Esophagus squamous epithelium (tissue), 5 donors: ENCODE measurements at places on chromosomes 2 and 18. TPM values are rescaled to one million over a fixed set of nuclear protein-coding genes. Genes with fewer than 3 reads are reported as not detected.

The MFSD2B gene
- total RNA-seq, result 0.19 TPM

The NGEF gene
- total RNA-seq, result 4.0 TPM

The MERTK gene
- total RNA-seq, result 12.2 TPM

DNA sequence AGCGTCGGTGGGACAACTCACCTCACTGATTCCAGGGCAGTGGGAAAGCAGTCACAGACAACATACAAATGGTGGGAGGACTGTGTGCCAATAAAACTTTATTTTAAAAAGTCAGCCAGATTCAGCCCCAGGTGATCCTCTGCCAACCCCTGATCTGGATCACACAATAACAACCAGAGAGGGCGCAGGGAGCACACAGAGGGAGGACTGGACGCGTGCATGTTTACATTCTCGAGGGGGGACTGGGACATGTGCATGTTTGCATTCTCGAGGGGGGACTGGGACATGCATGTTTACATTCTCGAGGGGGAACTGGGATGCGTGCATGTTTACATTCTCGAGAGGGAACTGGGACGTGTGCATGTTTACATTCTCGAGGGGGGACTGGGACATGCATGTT lies 209.5 kb downstream of the NDUFA10 start:
- no peak for DNase-seq

DNA sequence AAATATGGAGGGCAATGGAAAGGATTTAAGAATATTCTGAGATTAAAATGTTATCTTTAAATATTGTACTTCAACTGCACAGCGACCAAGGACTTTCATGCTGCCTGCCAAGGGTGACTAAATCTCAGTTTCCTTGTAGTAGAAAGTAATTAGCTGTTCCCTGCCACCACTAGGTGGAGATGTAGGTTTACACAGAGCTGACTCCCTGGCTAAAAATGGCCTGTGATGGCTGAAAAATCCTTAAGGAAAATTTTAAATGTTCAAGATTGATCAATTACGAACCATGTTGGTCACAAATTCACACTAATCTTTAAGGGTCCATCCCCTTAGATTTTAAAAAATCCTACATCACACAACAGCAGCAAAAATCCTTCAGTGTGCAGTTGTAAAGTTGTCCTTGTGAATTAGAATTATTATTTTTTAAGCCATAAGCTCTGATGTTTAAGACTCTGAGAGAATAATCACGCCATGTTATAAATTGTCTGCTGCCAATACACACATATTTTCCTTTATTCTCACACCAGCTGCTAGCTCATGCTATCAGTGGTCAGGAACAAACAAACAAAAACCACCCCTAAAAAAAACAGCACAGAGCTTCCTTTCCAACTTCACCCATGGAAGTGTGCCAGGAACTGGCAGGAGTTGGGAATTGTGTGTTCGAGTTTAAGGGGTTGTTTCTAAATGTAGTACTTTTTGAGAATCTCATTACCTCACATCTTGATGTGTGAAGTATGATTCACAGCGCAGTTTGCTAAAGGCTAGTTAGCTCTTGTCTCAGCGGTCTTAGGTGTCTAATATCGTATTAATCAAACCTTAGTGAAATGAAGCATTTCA lies 399.8 kb downstream of the TMEM182 start:
- DNase-seq, result no peak

GRCh38 chr18:44856157-44856556 lies 175.5 kb downstream of the SETBP1 start:
- no peak for DNase-seq
